ENCODE measurements at places on chromosomes 2 and 18.

- DNase-seq = peak; percentile 73
Measured at GRCh38 chr2:227623226-227623625, 5.9 kb downstream of the SCYGR4 start.

GRCh38 chr2:9095226-9095625 lies 91.7 kb upstream of the MBOAT2 start:
- no peak for DNase-seq

- DNase-seq = no peak
Measured at GRCh38 chr2:166126007-166126639, 1.7 kb downstream of the SCN1A start.

DNA sequence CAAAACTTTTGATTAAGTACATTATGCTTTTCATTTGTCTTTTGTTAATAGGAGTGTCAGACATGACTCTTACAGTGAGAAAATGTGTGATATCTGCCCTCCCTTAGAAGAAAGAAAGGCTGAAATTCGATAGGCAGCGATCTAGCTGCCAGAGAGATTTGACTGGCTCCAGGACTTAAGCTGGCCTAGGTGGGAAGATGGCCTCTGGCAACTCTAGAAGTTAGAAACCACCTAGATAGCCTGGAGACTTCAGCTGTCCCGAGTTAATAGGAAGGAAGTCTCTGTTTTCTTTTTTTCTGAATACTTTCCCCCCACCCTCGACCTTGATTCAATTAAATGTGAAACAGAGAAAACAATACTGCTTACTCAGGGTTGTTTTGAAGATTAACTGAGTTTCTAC lies 1194.7 kb upstream of the CRIM1 start:
- no peak for DNase-seq

GRCh38 chr2:233426619-233427342 lies 72.5 kb downstream of the DGKD start:
- DNase-seq = no peak

GRCh38 chr2:41909584-41909983 lies 138.2 kb upstream of the PKDCC start:
- peak; percentile 68 for DNase-seq

- peak; percentile 30 for DNase-seq
Measured at GRCh38 chr2:157404363-157404762, 39.5 kb downstream of the CYTIP start.

Measured in large intestine (tissue), 12 donors.